Smooth muscle cell of the coronary artery (primary cell): ENCODE measurements at places on chromosomes 12 and 14. TPM values are rescaled to one million over a fixed set of nuclear protein-coding genes. Genes with fewer than 3 reads are reported as not detected.

Gene TPPP2
- not detected in 2 replicates for total RNA-seq

Gene FGF6
- not detected in 2 replicates for total RNA-seq

Gene CBLN3
- total RNA-seq: 1.6 and 7.4 TPM in 2 replicates

Gene PHETA1
- 2.9 and 6.4 TPM in 2 replicates for total RNA-seq

Gene PGF
- 16.2 and 29.3 TPM in 2 replicates for total RNA-seq

Gene PTPRR
- 0.83 and 0.94 TPM in 2 replicates for total RNA-seq
